MM.1S (cell line): ENCODE measurements at places on chromosomes 2 and 18.

- no peak for DNase-seq
These were observed 43.4 kb downstream of the ZCCHC2 start for GRCh38 chr18:62566199-62566598.

DNA sequence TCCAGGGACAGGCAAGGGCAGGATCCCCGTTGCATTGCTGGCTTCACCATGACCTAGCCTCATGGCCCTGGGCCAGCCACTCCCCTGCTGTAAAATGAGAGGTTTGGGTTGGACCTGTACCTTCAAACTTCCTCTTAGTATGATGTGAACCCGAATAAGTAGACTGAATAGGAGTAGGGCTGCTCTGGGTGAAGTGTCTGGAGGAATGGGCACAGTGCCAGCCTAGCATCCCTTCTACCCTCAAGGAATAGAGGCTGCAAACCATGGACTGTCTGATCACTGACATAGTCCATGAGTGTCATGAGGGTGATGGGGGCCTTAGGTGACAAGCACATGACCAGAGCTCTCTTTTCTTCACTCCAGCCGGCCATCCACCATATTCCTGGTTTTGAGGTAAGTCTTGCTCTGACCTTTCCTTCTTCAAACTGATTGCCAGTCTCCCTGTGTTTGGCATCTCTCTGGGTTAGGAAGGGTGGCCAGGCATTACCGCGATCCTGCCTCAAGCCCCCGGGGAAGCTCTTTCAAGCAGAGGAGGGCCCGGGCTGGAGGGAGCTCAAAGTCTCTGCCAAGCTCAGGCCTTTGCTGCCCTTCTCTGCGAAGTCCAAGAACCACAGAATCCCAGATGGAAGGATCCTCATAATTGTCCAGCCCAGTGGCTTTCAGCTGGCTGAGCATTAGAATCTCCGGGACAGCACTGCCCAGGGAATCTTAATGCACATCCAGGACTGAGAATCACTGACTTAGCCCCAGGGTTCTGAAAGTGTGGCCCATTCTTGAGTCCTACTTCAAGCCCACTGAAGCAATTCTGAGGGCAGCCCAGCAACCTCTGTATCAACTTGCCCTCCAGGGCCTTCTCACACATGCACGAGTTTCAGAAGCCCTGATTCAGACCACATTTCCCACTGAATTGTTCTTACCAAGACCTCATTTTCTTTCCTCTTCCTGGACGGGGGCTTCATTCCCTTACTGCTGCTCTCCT lies 148.1 kb downstream of the DYSF start:
- DNase-seq: no peak

GRCh38 chr2:233084488-233084887 lies 24.3 kb downstream of the INPP5D start:
- peak; percentile 51 for DNase-seq

GRCh38 chr2:161382747-161383146 lies 33.4 kb upstream of the TBR1 start:
- no peak for DNase-seq

DNA sequence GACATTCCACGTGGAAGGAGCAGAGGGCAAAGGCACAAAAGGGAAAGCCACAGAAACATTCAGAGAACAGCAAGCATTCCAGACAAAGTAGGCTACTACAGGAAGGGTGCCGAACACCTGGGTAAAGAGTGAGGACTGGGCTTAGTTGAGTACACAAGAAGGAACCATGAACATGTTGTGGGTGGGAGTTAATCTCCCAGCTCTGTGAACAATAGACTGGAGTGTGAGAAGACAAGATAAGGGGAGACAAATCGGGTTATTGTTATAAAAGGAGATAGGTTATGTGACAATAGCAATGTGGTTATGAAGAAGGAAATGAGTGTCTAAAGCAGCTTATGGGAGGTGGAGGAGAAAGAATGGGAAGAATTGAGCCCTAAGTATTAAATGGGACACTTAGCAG lies 70.0 kb downstream of the DPP4 start:
- DNase-seq: no peak

GRCh38 chr2:113376913-113377445 lies 60.5 kb upstream of the ZNG1B start:
- DNase-seq: peak; percentile 63

- DNase-seq: peak; percentile 77
These were observed 60.7 kb downstream of the INPP4A start for GRCh38 chr2:98505311-98505808.

GRCh38 chr2:19804639-19805260 lies 97.0 kb downstream of the TTC32 start:
- no peak for DNase-seq

DNA sequence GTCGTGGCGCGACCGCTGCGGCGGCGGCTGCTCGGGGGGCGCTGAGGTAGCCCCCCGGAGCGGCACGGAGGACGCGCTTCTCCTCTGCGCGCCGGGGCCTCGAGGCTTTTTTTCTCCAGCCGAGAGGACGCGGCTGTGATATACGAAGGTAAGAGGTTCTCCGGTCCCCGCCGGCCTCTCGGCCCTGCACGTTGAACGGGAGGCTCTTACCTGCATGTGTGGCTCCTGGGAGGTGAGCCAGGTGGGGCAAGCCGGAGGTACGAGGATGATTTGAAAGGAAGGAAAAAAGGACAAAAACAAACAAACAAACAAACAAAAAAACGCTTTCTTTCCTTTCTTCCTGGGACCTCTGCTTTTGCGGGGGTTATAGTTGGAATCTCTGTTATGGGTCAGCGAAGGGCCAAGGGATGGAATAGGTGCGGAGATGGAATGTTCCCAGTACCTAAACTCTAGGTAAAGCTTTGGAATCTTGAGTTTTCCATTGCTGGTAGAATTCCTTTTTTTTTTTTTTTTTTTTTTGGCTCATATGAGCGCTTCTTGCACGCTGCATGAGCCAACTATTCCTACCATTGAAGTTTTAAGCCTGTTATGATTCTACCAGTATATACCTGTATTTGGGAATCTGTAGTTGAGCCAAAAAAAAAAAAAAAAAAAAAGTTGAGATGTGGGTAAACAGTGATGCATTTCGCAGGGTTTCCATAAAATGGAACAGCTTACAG lies 674 bp downstream of the PTPN4 start:
- peak; percentile 53 for DNase-seq

GRCh38 chr2:2557475-2557874 lies 226.4 kb upstream of the MYT1L start:
- no peak for DNase-seq

GRCh38 chr2:156470975-156471583 lies 34.9 kb downstream of the GPD2 start:
- no peak for DNase-seq

DNA sequence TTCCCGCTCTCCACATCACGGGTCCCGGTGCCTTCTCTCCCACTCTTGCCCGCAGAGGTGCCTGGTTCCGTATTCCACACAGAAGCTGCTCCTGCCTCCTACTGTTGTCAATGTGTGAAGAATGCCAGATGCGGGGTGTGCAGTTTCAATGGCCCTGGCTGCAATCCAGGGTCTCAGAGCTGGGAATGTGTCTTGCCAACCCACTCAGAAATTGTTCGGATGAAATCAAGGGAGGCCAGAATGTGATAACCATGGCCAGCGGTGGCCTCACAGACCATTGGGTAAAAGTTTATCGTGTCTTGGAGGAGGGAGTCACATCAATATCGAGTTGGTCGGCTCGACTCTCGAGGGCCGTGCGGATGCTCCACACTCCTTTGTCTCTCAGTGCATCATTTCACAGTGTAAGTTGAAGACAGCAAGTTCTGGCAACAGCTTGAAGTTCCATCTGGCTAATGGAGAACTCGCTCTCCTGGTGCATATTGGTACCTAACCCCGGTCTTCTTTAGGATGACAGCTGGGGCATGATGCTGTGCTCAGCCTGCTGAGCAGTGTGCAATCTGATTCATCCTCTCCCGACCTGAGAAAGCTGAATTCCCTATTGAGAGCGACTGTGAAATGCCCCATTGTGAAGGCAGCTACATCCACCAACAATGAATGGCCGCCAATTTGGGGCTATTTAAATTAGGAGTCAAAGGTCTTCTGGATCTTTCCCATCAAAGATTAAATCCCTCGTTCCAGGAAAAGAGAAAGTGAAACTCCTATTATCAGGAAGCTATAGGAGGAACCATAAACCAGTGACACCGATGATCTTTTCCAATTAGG lies 389.0 kb downstream of the SOX11 start:
- no peak for DNase-seq

DNA sequence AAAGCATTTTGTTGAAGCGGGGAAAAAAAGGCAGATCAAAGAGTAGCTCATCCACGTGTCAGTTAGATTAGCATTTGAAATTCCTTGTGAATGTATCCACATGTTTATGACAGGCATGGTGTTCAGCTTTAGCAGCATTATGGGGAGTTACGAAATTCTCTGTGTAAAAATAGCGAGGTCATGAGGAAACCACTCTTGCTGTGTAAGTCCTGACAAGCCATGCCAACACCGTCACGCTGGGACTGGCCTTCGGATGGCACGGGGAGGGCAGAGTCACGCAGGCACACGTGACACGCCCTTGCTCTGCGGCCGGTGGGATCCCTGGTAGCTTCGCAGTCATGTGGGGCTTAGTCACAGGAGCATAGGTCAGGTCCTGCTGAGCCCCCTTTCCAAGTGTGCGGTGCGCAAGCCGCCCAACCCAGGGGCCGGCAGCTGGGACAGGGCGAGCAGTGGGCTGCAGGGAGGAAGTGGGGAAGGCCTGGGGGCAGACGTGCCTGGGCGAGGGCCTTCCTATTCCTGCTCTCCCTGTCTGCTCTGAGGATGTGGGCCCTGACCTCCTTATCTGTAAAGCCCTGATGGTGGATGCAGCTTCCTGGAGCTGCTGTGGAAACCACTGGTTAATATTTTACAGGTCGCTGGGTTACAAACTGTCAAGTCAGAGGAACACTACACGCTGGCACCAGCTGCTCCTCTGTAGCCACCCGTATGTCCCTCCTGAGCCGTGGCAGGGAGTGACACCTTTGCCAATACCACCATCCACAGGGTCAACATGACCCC lies 18.0 kb downstream of the MBP start:
- no peak for DNase-seq

DNA sequence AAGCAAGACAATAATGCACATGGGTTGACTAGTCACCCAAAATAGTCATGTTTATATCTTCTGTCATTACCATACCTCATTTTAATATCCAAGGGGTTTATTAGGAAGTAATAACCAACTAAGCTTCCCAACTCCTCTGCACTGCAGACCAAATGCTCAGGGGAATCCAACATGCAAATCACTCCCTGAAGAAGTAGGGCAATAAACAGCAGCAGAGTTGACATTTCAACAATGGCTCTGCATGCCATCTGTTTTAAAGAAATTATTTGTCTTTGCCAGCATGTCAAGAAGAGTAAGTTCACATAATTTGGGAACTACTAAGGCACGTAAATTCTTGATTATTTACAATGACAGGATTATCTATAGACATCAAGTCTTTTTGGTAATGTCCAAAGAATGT lies 84.4 kb upstream of the LYPD1 start:
- DNase-seq: no peak

DNA sequence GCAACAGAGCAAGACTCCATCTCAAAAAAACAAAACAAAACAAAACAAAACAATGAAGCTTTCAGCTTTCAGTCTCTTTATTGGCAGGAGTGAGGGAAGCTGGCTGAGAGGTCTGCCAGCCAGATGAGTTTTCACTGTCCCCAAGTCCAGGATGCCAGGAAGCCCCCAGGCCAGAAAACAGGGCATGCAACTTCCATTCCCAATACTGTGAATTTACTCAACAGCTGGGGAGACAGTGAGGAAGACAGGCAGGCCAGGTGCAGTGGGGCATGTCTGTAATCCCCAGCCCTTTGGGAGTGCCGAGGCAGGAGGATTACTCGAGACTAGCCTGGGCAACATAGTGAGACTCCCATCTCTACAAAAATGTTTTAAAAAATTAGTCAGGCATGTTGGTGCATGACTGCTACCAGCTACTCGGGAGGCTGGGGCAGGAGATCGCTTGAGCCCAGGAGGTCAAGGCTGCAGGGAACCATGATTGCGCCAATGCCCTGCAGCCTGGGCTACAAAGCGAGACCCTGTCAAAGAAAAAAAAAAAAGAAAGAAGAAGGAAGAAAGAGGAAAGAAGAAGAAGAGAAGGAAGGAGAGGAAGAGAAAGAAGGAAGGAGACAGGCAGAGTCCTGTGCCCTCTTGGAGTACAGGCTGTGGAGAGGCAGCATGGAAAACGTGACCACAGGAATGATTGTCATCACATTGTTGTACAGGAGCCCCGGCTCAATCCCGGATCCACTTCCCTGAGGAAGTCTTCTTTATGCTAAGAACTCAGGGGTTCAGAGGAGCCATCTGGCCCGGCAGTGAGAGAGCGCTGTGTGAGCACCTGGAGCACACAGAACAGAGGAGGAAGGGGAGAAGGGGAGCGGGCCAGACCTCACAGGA lies 29.2 kb upstream of the POMC start:
- DNase-seq: no peak

DNA sequence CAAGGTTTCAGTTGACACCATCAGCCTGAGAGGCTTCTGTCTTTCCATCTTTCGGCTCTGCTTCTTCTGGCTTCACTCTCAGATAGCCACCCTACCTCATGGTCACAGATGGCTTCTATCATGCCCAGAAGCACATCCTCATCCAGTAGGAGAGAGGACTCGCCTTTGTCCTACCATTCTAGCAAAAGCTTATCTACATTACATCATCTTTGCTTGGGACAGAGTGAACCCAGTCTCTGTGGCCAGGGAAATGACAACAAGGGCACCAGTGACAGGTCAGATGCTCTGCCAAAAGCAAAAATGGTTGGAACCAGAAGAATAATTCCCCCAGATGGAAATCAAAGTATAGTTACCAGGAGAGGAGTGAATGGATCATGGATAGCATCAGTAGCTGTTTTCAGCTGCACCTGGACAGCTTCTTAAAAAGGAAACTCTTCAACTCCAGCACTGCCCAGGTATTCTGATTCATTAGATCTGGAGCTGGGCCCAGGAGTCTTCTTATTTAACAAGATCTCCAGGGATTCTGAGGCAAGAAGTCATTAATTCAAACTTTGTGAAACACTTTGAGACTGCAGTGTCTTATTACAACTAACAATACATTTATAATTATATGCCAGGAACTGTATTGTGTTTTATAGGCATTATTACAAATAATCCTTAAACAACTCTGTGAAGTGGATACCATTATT lies 257.7 kb upstream of the UBE2E3 start:
- no peak for DNase-seq

- no peak for DNase-seq
These were observed 19.7 kb downstream of the EIF5B start for GRCh38 chr2:99356853-99357252.

- DNase-seq: no peak
These were observed 198.2 kb upstream of the NDUFV2 start for GRCh38 chr18:8904316-8904715.

DNA sequence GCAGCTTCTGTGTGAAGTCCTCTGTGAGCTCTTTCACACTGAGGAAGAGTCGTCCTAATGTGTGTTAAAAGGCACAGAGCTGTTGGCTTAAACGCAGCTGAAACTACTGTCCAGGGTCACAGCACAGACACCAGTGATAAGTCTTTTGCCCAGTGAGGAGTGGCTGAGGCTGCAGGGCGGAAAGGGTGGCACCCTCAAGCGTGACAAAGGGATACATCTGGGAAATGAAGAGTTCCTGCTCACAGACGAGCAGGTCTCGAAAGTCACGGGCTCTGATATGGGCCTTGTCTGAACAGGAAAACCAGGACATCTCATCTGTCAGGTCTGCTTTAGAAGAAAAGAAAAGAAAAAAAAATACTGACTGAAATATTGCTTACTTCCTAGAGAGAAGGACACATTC lies 36.5 kb downstream of the TGIF1 start:
- DNase-seq: no peak

- no peak for DNase-seq
These were observed 464.5 kb upstream of the SETBP1 start for GRCh38 chr18:44216169-44216568.
